ENCODE measurements at places on chromosomes 1 and 21.

GRCh38 chr1:178541379-178541778 is 28.5 kb downstream of the TEX35 start:
- DNase-seq = no peak

DNA sequence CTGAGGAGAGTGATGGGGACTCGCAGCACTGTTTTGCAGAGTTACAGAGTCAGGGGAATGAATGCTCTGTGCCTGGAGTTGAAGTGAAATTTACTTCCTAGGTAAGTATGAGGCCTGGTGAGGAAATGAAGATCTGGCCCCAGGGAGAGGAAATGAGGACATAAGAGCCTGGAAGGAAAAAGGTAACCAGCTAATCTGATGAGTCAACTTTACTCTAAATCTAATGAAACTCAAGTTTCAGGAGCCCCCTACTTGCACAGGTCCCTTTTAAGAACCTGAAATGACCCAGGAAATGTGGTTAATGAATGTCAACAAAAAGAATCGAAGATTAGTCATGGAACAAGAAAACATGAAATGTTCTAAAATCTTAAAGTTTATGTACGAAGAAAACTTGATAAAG is 599.0 kb downstream of the AGBL4 start:
- DNase-seq = no peak

GRCh38 chr21:26461500-26461899 is 111.6 kb downstream of the CYYR1 start:
- DNase-seq = no peak

DNA sequence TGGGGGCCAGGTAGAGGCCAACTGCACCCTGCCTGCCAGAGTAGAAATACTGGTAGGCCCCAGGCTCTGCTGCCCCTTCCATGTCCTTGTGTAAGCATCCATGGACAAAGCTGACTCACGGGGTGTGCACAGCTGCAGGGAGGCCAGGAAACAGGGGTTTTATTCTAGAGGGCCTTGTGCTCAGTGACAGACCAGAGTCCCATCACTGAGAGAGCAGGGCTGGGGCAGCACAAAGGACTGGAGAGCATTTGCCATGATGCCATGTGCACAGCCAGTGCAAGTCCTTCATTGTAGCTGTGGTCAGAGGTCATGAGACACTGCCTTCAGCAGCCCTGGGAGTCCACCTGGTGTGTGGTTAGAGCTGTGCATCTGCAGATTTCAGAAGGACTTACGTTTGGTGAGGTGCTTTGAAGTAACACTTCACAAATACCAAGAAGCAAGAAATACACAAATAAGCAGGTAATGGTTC is 8.1 kb downstream of the ARF1 start:
- peak; percentile 46 for DNase-seq

- DNase-seq = no peak
Observed at GRCh38 chr1:168939947-168940223, 166.6 kb upstream of the ATP1B1 start.

GRCh38 chr21:38716942-38717341 is 88.8 kb upstream of the ETS2 start:
- DNase-seq = no peak

- no peak for DNase-seq
Observed at GRCh38 chr1:63277195-63278192, 44.9 kb upstream of the FOXD3 start.

- no peak for DNase-seq
Observed at GRCh38 chr1:207822124-207822601, 70.3 kb downstream of the CD46 start.

DNA sequence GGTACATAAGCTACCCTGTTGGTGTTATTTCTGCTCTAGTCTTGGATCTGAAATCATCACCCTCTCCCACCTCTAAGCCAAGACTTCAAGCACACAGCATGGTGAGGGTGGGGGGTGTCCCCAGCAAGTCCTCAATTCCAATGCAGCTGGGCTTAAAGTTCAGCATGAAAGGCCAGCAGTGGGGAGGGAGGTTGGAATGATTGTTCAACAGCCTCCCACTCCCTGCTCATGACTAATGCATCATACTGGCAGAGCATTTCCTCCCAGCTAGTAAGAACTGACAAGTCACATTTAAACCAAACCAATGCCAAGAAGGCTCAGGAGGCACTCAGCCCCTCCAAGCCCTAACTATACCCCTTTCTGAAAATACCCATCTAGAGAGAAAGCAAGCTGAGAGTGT is 50.1 kb downstream of the TIAM1 start:
- peak; percentile 22 for DNase-seq

GRCh38 chr1:152753586-152753985 is 4.2 kb upstream of the KPRP start:
- DNase-seq = no peak

GRCh38 chr21:41957991-41958766 is 4.4 kb upstream of the C2CD2 start:
- DNase-seq = peak; percentile 91

GRCh38 chr1:26862781-26863684 is at the start of gene SFN:
SFN (plus strand) TSS chr1:26863149; CDS start chr1:26863213, 64 bp downstream.
- DNase-seq = no peak

DNA sequence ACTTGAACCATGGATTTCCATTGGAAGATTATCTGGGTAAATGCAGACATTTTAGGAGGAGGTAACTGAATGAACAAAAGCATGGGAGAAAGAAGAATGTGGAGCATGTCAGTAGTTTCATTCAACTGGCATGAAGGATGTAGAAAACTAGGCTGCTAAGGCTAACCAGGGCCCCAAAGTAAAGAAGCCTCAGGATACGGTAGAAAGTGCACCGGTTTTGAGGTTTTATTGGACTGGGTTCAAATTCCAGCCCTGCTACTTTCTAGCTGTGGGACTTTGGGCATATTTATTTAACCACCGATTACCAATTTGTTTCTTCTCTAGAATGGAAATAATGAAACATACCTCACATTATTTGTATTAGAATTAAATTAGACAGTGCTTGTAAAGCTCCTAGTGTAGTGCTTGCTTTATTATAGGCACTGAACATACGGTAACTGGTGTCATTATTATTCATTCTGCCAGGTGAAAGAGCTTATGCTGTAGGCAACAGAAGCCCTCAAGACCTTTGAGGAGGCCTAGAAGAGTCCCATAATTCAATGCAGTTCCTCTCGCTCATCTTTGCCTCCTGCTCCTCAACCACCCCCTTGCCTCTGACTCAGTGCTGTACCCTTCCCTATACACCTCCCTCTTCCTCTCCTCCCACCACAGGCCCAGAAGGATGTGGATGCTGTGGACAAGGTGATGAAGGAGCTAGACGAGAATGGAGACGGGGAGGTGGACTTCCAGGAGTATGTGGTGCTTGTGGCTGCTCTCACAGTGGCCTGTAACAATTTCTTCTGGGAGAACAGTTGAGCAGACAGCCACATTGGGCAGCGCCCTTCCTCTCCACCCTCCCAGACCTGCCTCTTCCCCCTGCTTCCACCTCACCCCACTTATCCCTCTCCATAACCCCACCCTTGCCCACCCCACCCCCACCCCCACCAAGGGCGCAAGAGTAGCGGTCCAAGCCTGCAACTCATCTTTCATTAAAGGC is 2.5 kb upstream of the CHTOP start:
- DNase-seq = no peak

GRCh38 chr1:2422523-2422922 is 10.2 kb upstream of the PEX10 start:
- no peak for DNase-seq

DNA sequence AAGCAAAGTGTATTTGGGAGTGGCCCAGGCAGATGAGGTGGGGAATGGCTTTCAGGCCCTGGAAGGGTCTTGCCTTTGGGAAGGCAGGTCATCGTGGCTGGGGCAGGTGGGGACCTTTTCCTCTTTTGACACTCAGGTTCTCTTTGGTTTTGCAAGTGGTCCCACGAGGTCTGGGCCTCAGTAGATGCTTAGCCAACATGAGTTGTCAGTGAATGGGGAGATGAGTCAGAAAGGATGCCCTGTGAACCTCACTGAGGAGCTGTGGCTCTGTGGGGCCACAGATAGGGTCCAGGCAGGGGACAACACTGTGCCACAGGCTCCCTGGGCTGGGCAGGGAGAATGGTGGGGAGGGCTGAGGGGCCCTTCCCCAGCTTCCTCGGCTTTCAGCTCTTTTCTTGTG is 19.0 kb downstream of the ARHGEF10L start:
- no peak for DNase-seq

GRCh38 chr21:45064618-45065399 is 9.6 kb upstream of the ADARB1 start:
- peak; percentile 46 for DNase-seq

DNA sequence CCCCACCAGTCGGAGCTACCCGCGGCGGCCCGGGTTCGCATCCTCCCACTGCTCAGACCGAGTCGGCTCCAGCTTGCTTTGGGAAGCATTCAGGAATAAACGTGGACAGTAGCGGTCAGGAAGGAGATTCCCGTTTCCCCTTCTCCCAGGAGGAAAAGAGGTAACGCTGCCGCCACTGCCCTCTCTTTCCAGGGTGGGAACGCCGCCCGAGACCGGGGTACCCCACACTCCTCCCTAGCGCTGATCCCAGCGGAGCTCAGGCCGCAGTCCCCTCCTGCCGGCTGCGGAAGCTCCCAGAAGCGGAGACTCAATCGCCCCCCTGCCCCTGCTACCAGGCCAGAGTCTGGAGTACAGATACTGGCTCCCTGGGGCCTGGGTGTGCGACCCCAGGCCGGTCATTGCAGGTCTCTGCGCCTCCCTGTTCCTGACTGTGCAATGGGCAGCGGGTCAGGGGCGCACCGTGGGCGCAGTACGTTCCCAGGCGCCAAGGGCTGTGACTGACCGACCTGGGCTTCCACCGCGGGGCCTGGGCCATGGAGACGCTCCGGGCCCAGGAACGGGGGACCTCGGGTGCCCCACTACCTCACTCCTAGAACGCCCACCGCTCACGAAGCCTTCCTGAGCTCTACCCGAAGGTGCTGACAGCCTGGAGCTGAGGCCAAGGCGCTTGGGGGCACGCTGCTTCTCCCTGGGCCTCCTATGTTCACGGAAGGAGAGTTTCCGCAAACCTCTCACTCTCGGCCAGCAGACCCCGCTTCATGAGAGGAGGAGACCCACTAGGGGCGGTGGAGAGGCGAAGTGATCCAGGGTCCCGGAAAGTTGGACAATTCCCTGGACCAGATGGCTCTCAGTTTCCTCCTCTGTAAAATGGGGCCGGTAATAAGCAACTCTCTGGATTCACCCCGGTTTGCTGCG is 7.8 kb downstream of the DMRTA2 start:
- DNase-seq = no peak

DNA sequence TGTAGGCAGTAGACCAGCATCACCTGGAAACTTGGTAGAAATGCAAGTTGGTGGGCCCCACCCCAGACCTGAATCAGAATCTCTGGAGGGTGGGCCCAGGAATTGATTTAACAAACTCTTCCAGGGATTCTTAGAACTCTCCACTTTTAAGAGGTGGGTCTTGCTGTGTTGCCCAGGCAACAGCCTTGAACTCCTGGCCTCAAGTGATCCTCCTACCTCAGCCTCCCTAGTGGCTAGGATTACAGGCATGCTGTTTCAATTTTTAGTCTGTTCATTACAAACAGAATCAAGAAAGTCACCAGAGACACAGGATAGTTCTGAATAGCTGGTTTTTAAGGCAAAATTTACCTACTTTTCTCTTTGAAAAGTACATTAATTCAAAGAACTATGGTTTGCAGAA is 31.2 kb downstream of the NCF2 start:
- no peak for DNase-seq

- DNase-seq = no peak
Observed at GRCh38 chr21:15151385-15152103, 86.7 kb upstream of the NRIP1 start.

- DNase-seq = no peak
Observed at GRCh38 chr1:203045821-203046594, 19.7 kb downstream of the PPFIA4 start.

DNA sequence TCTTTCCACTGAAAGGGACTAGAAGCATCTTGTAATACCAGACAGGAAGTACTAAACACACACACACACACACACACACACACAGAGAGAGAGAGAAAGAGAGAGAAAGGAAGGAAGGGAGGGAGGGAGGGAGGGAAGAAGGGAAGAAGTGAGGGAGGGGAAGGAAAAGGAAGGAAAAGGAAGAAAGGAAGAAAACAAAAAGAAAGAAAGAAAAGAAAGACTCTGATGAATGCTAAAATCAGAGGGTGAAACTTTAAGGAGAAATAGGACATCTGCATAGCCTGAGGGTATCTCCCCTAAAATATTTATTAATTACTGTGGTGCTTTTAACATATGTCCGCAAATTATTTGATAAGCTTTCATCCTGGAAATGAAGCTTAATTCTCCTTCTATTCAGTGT is 10.6 kb downstream of the TRIT1 start:
- no peak for DNase-seq

DNA sequence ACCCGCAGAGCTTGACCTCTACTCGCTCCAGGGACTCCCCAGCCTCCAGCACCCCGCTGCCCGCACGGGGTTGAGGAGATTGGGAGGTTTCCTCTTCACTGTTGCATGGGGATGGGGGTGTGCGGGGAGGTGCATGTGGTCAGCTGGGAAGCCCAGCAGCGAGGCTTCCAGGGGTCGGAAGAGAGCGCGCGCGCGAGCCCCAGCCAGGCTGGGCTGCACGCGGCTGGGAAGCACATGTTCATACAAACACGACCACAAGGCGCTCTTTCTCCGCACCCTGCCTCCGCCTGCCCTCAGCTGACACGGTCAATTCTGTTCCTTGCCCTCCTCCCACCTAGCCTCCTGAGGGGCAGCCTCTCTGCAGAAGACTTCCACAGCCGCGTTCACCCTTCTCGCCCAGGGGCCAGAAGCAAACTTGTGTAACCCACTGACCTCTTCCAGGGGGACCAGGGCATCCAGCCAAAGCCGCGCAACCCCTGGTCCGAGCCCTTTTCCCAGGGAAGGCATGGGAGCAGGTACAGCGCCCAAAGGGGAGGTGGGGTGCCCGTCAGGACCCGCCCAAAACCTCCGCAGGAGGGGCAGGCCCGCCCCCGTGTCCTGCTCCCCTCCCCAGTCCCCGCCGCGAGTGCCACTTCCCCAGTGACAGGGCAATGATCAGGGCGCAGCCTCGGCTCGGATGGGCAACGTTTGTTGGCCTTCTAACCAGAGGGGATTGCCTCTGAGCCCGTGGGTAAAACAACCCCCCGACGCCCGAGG is 1.3 kb downstream of the COL24A1 start:
- peak; percentile 31 for DNase-seq

GRCh38 chr1:236997882-236998281 is 6.4 kb downstream of the MT1HL1 start:
- DNase-seq = no peak

- no peak for DNase-seq
Observed at GRCh38 chr1:234989019-234989418, 139.6 kb downstream of the TOMM20 start.

DNA sequence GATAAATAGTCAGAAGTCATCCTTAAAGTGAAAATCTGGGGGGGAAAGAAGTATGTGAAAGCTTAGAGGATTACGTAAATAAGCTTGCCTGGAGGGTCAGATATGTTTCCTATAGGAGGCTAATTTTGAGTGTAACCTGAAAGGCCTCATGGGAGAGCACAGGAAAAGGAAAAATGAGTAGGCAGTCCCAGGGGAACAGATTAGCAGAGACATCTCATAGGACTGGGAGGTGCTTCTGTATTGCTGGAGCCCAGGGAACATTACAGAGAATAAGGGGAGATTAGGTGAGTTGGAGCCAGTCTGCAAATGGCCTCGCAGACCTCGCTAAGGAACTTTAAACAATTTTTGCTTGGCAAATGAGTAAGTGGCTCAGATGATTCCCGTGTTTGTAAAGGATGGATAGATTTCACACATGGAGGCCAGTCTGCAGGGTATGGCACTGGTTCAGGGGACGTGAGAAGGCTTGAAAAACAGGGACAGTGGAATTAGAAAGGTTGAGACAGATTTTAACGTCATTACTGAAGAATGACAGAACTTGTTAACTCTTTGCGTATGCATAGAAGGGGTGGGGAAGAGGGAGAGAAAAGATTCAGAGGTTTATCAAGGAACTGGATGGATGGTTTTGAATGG is 149.1 kb downstream of the GREM2 start:
- DNase-seq = peak; percentile 38
